ENCODE measurements at places on chromosomes 5 and 9. TPM values are rescaled to one million over a fixed set of nuclear protein-coding genes. Genes with fewer than 3 reads are reported as not detected.

The GPR150 gene
- 1.2 TPM for total RNA-seq

The SYK gene
- 0.69 TPM for total RNA-seq

The LCN2 gene
- total RNA-seq = not detected

The PCDHGA5 gene
- 0.23 TPM for total RNA-seq

DNA sequence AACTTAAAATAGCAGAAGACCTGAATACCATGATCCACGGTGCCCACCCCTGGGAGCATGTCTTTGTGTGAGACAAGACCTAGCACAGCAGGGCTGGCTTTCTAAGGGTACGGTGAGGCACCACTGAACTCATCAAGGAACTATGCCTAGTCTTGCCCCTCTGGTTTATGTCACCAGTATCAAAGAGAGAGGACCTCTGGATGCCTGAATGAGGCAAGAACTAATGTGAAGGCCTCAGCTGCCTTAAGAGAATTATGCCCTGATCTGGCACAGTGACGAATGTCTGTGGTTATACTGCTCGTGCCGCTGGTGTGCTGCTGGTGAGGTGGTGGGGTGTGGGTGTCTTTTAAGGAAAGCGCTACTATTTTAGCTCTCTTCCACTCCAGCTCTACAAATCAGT lies 23.0 kb downstream of the NREP start:
- H3K4me1 ChIP-seq = peaks cover 26% of the 10 kb centered on the region
- H3K4me3 ChIP-seq = no peak overlapping the region
- peaks cover 29% of the 10 kb centered on the region for H3K36me3 ChIP-seq
- no peak overlapping the region for H3K27ac ChIP-seq

DNA sequence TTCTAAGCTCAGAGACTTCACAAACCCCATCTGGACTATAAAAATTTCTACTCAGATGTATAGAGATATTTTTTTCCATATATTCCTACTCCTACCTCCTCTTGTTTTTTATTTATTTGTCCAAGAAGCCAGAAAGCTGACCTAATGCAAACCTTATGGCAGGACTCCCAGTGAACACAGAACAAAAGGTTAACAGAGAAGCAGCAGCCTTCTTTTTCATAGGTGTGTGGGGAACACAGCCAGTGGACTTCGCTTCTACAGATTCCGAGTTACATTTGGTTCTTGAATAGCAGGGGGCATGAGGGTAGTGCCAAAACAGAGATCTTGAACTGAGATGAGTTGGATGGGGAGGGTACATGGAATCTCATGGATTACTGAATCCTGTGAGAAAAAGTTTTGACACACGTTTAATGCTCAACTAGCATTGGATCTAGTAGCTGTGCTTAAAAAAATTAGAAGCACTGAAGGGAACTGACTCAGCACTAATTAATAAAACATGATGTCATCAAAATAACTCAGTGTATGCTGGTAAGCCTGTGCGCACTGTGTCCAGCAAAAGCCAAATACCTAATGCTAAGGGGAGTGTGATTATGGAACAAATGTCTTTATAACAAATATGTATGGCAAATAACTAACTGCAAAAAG lies 240.1 kb downstream of the GABRB2 start:
- no peaks in the 10 kb centered on the region for H3K36me3 ChIP-seq
- no peaks in the 10 kb centered on the region for H3K27me3 ChIP-seq
- DNase-seq = no peak
- no peak overlapping the region for H3K4me3 ChIP-seq
- no peak overlapping the region for H3K27ac ChIP-seq
- H3K4me1 ChIP-seq = no peaks in the 10 kb centered on the region

DNA sequence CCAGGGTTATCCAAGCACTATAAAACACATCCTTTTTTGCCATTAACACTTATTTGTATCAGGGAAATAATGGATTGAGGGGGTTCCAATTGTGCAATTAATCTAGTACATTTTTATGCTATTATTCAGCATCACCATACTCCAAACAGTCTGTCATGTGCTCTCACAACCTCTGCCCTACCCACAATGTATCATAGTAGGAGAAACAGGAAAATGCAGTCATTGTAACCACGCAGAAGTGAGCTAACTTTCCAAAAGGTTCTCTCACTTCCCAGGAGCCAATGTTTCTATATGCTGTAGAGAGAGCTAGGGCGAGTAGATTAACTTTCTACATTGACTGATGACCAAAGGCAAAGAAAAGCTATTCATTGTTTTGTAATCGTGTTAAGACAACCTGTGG lies 29.8 kb downstream of the DAB2 start:
- H3K27me3 ChIP-seq = peaks cover 3% of the 10 kb centered on the region
- no peak overlapping the region for H3K4me3 ChIP-seq
- H3K36me3 ChIP-seq = no peaks in the 10 kb centered on the region
- no peaks in the 10 kb centered on the region for H3K4me1 ChIP-seq

DNA sequence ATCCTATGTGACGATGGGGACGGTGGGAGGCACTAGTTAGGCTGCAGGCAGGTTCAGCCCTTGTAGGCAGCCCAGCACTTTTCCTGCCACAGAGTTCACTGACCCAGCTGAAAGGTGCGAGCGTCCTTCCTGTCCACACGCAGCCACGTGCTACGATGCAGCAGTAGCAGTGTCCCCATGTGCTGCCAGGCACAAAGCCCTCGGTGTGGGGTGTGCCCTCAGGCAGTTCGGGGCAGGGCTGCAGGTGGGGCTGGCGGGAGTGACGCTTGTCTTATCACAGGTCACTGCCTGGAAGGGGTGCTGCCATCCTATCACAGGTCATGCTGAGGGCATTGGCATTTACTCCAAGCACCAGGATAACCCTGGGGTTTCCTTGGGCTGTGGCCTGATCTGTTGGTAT lies 46.8 kb upstream of the CLPTM1L start:
- no peak for DNase-seq
- no peak overlapping the region for H3K27ac ChIP-seq
- peaks cover 21% of the 10 kb centered on the region for H3K27me3 ChIP-seq
- no peak overlapping the region for H3K4me3 ChIP-seq
- peaks cover 7% of the 10 kb centered on the region for H3K4me1 ChIP-seq

Measured in activated naive CD8-positive, alpha-beta T cell treated with anti-CD3 and anti-CD28 coated beads, Interleukin-2, amount 10 ng/mL, durations not matched to agents 7 days and 5 days (primary cell).